ENCODE measurements at places on chromosomes 3 and 15.

GRCh38 chr3:192212335-192212734, 515.0 kb downstream of the FGF12 start:
- no peak for DNase-seq

GRCh38 chr15:30999729-31000128, 8.3 kb upstream of the MTMR10 start:
- no peak for DNase-seq

- DNase-seq: no peak
Observed at GRCh38 chr3:177787279-177788041, 590.2 kb upstream of the TBL1XR1 start.

DNA sequence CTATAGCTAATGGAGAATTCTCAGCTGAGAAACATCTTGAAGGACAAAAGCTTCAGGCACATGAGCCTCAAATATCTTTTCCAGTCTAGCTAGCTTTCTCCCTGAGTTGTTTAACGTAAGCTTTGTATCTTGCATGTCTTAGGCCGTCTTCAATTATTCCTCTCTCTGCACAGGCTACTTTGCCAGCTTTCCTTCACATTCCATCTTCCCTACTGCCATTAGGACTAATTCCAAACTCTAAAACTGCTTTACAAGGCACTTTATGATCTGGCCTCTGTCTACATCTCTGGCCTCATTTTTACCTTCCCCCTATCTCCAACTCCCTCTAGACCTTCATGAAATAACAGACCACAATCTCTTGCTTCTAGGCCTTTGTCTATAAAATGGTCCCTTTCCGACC, 171.4 kb downstream of the GREM1 start:
- no peak for DNase-seq

- DNase-seq: no peak
Observed at GRCh38 chr3:106491796-106492195, 623.0 kb upstream of the CBLB start.

- DNase-seq: no peak
Observed at GRCh38 chr15:83107841-83108181, 366 bp downstream of the TM6SF1 start.

GRCh38 chr15:29518442-29518841, 248.8 kb upstream of the NSMCE3 start:
- no peak for DNase-seq

DNA sequence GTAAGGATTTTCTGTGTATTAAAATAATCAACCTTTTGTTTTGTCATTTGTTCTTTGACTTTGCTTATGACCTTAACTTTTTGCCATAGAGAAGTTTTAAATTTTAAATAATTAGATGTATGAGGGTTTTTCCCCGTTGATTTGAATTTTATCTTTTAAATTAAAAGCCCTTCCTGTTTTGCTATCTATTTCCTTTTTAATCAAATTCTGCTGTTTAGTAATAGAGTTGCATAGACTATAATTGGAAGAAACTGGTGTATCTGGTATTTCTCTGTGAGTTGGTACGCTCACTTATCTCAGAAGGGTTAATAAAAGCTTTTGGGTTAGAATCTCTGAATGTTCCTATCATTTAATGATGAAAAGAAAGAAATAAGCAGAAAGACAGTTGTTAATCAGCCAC, 82.2 kb downstream of the LRRC3B start:
- no peak for DNase-seq

DNA sequence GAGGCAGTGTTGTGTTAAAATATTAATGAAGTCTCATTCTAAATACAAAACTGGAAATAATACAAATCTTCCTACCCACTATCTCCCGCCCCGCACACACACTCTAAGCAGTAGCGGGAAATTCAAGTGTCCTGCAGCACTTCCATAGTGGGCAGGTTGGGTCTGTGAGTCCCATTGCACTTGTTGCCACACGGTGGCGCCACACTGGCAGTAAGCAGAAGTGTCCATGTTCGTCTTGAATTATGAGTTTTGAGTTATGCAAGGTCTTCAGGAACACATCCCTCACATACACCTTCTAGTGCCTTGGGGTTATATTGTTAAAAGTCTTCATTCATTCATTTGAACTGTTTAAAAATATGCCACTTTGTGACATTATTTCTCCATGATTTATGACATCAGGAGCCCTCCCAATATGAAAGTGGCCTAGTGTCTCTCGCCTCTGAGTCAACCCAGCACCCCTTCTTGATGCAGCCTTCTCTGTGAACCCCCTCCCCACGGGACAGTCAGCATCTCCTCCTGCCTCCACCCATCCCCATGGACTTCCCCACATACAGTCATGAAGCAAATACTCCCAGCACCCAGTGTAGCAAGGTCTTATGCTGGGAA, 17.6 kb upstream of the CCDC174 start:
- DNase-seq: no peak

DNA sequence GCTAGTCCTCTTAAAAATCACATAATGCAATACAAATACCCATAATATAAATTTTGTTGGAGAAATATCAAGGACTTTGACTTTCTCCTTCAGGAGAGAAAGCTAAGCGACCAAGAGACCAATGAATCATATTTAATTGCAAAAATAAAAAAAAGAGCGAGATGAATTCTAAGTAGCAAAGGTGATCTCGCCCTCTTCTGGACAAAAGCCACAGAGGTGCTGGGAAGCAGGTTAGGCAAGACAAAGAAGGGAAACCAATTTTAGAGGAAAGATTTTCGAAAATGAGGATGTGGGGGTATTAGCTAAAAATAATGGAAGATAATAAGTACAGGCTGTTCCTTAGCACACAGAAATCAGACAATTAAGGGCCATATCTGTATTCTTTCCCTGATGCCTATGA, 111.4 kb upstream of the PLAAT1 start:
- no peak for DNase-seq

DNA sequence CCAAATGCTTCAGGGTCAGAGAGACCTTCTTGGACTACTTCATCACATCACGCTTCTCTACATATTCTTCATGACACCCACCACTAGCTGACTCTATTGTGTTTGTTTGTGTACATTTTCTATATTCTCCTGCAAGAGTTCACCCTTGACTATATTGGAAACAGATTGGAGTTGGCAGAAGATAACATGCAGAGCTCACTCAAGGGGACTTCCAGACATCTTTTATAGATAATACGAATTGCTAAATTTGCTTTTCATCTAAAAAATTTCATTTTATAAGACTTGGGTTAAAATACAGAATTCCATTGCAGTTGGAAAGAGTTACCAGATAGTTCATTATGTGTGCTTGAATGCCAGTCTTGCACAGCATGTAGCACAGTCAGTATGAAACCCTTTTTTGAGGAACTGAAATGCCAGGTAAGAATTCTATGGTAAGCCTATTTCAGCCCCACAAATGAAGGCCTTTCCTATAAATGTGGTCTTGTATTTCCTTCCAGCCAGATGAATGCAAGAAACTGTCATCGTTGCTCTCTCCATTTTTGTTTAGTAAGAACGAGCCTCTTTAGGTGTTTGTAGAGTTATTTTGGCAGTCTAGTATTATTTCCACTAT, 177.6 kb downstream of the GHSR start:
- no peak for DNase-seq

- no peak for DNase-seq
Observed at GRCh38 chr3:157231071-157231470, 71.1 kb upstream of the CCNL1 start.

DNA sequence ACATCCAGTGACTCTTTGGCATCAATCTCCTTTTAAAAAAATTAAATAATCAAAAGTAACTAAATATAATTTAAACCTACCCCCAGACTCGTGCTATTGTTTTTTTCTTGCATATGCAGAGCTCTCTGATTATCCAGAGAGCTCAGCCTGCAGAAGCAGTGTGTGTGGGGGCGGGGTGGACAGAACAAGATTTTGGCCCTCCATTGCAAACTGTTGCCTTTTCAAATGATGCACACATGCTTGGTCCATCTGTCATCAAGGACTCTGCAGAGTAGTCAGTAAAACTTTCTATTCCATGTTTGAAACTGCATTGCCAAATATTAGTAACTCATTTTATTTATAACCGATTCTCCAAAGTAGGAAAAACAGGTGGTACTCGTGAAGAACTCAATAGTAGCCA, 28.6 kb upstream of the STXBP5L start:
- DNase-seq: no peak

- DNase-seq: no peak
Observed at GRCh38 chr15:69526081-69527061, 73.8 kb downstream of the RPLP1 start.

- DNase-seq: no peak
Observed at GRCh38 chr3:46183330-46183729, 24.8 kb downstream of the CCR1 start.

- peak; percentile 10 for DNase-seq
Observed at GRCh38 chr3:122497425-122497824, 17.3 kb downstream of the KPNA1 start.

- no peak for DNase-seq
Observed at GRCh38 chr15:38042707-38043445, 108.4 kb downstream of the TMCO5A start.

DNA sequence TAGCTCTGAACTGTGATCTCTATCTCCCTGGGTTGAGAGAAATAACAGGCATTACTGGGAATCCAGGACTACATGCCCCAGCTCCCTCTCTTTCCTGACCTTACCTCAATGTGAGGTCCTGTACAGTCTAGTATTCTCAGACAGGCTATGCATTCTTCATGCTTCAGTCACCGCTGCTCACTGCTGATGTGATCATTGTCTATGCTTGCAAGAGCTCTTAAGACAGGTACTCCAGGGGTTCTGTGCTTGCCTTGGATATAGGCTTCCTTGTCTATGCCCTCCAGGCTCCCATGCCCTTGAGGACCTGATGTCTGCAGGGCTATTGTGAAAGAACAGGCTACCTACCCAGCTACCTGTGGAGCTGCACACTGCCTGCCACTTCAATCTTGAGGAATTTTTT, 183.6 kb downstream of the MBNL1 start:
- no peak for DNase-seq

DNA sequence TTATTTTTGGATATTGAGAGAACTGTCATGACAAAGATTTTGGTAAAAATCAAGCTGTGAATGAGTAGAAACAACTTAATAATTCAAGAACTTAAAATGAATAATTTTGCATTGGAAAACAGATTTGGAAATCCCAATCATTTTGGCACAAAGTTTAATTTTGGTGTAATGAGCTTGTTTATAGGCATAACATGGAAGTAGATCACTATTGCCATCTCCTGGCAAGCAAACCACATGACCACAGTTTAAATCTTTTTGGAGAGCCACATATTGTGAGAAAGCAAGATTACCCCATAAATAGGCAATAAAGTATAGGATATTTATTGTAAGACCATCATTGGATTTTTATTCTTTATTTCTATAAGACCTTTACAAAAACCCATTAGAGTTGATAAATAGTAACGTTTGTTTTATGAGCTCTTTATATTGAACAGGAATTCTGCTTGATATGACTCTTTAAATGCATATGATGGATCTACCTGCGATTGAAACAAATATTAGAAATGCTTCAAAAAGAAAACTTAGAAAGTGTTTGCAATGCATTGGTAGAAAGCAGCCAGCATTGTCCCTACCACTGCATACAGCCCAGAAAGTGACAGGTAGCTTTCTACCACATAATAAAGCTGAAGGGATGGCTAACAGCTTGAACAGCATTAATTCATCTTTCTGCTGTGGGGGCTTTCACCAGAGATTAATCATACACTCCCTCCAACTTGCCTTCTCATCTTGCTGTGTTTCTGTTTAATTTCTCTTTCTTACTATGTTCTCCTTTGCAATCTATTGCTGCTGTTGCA, 766.8 kb downstream of the TBL1XR1 start:
- DNase-seq: no peak

GRCh38 chr15:100881573-100882336, 2.1 kb downstream of the ALDH1A3 start:
- no peak for DNase-seq

DNA sequence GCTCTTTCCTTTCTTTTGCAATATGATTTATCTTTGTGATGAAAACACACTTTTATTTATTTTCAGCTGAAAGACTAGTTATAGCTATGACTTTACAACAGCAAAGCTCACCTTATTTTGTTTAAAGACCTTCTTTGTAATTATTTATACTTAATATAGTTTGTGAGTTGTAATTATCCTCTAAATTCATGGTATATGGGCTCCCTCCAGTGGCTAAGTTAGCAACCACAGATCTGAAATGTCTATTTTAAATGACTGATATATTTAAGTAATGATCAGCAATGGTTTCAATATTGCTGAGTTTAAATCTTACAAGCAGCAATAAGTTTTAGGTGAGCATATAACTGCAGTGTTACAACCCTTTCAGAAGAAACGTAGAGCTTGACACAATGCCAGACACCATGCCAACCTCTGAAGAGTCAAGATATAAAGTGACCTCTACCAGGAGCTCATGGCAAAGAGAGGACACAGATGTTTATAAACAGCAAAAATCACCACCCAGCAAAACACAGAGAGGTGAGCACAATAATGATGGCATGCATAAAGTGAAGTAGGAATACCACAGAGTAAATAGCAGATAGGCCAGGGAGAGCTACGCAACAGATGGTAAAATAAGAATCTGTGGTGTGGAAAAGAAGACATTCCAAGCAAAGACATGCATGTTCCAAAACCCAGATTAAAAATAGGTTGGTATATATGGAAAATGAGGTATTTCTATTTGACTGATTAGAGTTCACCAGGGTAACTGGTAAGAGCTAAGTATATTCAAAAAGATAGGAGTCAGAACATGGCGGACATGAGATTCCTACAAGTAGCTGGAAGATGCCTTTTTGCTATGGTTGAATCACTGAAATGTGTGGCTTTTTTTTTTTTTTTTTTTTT, 143.7 kb upstream of the ZNF385D start:
- no peak for DNase-seq

DNA sequence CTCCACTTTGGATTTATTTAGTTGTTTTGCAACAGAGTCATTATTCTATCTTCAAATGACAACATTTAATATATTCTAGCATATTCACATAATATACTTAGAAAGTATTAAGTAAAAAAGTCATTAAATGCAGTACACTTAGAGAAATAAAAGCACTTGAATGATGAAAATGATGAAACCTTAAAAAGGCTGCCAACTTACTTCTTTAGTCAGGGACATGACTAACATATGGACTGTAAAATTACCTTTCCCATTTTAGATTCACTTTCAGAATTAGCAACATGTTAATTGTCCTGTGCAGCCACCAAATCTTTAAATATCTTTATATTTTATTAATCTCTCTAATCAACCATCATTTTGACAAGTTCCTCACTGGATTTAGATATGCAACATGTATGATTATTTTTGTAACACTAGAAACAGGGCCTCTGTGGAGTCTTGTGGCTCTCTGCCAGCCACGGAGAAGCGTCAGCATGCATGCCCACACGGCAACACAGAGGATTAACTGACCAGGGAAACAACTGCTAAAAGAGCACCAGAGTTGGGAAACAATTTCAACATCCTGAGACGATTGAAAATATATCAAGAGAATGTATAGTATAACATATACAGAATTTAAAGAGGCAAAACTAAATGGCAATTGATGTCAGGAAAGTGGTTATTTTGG, 95.7 kb downstream of the ANO10 start:
- DNase-seq: no peak

- no peak for DNase-seq
Observed at GRCh38 chr3:17384567-17385296, 357.7 kb downstream of the TBC1D5 start.

- no peak for DNase-seq
Observed at GRCh38 chr3:185995352-185995751, 57.5 kb upstream of the TRA2B start.

Data from DMS79 treated with DMSO at 0.1 percent for 48 hours (cell line).